ENCODE measurements at places on chromosomes 7 and 10.
A peak's percentile ranks its signal among the peaks of the same experiment; 100 is the strongest.

GRCh38 chr7:89926701-89927100, 227.6 kb upstream of the STEAP1 start:
- DNase-seq = no peak

DNA sequence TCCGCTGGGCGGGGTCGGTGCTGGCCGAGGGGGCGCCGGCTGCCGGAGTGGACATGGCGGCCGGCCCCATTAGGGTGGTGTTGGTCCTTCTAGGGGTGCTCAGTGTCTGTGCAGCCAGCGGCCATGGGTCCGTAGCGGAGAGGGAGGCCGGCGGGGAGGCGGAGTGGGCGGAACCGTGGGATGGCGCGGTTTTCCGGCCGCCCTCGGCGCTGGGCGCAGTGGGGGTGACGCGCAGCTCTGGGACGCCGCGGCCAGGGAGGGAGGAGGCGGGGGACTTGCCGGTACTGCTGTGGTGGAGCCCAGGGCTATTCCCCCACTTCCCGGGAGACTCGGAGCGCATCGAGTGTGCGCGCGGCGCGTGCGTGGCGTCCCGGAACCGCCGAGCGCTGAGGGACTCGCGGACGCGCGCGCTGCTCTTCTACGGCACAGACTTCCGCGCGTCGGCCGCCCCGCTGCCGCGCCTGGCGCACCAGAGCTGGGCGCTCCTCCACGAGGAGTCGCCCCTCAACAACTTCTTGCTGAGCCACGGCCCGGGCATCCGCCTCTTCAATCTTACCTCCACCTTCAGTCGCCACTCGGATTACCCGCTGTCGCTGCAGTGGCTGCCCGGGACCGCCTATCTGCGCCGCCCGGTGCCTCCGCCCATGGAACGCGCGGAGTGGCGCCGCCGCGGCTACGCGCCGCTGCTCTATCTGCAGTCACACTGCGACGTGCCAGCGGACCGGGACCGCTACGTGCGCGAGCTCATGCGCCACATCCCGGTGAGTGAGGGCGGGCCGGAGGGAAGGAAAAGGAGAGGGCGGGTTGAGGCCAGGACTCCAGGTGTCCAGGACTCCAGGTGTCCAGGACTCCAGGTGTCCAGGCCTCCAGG, 9.3 kb upstream of the CHCHD1 start:
- DNase-seq = peak; percentile 77

DNA sequence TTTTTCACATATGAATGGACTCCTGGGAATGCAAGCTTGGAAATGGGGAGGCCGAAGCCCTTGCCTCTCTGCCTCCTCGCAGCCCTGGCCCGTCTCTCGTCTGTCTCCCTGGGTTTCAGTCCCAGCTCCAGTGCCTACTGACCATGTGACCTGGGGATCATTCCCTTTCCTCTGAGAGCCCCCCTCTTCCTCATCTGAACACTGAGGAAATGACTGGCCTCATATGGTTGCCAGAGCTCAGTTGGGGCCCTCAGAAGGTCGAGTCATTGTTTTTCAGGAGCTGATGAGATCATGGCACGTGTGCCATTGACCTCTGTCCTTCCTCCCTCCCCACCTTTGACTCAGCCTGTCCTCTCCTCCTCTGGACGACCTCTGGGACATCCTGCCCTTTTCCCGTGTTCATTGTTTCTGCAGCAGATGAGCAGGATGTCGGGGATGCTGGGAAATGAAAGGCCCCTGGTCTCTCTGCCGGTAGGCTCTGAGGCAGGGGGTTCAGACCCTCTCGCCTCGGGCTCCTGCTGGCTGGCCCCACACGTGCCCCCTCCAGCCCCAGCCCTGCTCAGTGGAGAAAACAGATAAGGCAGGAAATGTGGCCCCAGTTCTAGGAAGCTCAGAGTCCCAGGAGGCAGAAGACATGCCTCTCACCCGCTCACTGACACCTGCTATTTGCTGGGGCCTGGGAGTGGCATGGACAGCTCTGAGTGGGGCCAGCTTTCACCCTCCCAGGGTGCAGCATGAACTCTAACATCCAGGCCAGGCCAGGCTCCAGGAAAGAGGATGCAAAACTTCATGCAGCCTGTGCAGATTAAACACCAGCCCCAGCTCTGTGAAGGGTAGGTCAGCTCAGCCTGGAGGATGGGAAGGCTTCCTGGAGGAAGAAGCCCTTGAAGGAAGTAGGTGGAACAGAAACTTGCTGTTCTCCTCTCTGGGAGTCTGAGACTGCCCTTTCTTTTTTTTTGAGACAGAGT, 8.3 kb upstream of the PPP1R35 start:
- DNase-seq = peak; percentile 70

DNA sequence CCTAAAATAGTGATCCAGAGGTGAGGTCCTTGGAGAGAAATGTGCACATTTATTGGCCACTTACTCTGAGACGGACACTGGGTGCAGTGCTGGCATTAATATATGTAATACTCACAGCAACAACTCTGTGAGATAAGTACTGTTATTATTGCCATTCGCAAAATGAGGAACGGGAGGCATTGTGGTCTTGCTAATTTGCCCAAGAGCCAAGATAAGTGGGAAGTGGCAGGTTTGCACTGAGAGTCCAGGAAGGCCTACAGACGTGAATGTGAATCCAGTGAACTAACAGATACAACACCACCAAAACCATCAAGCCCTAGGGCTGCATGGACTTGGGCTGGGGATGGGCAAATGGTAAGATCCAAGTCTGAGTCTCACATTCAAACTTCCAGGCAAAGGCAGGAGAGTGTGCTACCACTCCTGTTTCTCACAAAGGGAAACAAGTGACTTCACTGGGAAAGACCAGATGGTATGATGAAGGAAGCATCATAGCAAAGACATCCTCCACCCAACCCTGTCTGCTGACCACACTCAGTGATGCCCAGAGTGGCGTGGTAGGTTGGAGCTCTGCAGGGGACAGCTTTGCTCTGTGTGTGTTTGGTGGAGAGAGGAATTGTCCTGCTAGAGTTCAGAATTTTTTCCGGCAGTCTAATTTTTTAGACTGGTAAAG, 19.2 kb downstream of the TMEM273 start:
- peak; percentile 77 for DNase-seq

GRCh38 chr10:131212763-131213325, 98.7 kb downstream of the TCERG1L start:
- DNase-seq = no peak

- DNase-seq = no peak
Measured at GRCh38 chr7:23335621-23336020, 36.5 kb downstream of the MALSU1 start.

- no peak for DNase-seq
Measured at GRCh38 chr7:137443616-137444015, 100.1 kb upstream of the PTN start.

DNA sequence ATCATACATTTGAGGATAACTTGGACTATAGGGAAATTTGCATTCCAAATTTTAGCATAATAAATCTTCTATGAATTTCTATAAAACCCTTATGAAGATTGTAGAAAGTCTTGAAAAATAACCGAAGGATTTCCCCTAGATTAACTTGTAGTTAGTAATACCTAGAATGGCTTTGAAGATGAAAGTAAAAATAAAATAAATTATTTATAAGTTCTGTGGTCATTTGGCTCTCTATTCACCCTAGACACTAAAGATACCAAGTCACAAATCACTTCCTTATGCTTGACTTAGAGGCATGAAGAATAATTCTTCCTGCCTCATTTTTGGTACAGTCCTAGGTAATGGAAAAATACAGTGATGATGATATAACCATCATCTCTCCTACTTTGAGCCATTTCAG, 79.3 kb downstream of the CSTF2T start:
- DNase-seq = no peak

GRCh38 chr7:128770233-128770632, 5.4 kb downstream of the OPN1SW start:
- DNase-seq = no peak

DNA sequence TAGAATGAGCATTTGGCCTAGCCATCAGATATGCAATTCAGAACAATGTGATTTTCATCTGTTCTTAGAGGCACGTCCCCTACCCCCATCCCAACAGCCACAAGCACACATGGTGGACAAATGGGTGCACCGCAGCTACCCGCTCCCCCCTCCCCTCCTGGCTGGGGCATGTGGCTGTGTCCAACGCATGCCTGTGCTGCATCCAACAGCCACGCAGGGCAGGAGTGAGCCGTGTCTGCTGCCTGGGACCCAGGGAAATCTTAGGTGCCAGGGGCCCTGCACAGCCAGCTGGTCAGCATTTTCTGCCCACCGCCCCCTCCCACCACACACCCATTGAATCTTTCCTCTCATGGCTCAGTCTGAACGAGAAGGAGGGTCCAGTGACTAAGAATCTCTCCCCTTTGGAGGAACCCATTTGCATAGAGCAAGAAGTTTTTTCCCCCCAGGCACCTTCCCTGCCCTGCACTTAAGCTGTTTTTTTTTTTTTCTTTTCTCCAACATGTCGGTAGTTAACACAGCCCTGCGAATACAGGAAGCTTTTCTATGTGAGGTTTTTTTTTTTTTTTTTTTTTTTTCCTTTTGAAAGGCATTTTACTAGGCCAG, 138.9 kb downstream of the WDR11 start:
- no peak for DNase-seq

GRCh38 chr10:127399668-127400067, 149.4 kb upstream of the NPS start:
- DNase-seq = peak; percentile 65

GRCh38 chr10:59240582-59241183, 64.2 kb downstream of the PHYHIPL start:
- peak; percentile 9 for DNase-seq

DNA sequence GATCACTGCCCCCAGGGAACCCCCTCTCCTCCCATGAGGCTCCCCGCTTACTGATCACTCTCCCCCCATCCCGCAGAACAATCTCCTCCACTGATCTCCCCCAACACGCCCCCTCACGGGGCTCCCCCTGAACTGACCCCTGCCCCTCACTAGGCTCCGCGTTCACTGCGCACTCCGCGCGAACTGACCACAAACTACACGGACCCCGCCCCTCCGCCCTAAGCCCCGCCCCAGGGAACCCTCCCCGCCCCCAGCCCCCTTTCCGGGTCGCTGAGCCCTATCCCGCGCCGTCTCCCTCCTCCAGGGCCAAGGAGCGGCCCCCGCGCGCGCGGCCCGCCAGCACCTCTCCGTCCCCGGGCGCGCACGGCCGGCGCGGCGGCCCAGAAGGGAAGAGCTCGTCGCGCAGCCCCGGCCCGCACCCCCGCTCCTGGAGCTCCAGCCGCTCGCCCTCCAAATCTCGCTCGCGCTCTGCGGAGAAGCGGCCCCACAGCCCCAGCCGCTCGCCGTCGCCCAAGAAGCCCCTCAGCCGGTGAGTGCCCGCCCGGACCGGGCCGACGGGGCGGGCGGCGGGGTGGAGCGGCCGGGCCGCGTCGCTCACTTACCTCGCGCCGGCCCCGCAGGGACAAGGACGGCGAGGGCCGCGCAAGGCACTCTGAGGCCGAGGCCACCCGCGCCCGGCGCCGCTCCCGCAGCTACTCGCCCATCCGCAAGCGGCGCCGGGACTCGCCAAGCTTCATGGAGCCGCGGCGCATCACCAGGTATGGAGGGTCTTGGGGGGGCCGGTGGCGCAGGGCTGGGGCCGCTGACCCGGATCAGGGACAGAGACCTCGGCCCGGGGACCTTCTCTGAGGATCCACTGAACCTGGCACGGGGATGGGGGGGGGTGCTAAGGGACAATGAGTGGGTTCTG, 19.9 kb upstream of the HSPB1 start:
- no peak for DNase-seq

DNA sequence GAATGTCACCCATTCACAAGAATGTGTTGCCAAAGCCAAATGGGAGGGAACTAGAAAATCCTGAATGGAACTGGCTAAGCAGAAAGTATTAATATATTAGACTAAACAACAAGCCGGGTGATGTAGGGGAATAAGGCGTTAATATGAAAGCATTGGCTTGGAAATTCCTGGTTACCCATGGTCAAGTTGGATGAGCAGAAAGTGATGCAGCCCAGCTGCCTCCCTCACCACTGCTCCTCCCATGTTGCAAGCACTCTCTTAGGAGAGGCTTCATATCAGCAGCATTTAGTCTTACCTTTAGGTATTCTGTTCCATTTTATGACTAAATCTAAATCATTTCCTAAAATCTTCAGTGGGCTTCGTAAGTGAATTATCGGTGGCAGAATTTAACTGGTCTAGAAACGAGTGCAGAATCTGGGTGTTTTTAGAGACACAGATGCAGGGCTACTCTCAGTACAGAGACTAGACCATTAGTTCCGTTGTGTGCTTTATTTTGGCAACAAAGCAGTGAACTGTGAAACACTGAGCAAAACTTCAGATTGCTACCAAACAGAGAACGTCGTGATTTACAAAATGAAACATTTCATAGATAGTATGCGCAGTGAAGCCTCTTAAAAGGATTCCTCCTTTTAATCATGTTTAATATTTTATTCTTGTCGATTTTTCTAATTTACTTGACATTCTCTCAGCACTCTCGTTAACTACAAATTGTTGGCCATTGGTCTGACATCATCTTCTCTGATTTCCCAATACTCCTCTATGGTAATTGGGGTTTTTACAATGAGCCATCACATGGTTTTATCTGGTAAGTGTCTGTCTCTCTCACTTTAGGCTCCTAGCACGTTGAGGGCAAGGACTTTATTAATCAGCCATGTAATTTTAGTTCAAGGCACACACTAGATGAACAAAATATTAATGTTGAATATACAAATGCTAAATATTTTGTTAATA, 22.0 kb upstream of the HGF start:
- DNase-seq = no peak

GRCh38 chr7:157737151-157738065, 400.6 kb downstream of the DNAJB6 start:
- DNase-seq = no peak

DNA sequence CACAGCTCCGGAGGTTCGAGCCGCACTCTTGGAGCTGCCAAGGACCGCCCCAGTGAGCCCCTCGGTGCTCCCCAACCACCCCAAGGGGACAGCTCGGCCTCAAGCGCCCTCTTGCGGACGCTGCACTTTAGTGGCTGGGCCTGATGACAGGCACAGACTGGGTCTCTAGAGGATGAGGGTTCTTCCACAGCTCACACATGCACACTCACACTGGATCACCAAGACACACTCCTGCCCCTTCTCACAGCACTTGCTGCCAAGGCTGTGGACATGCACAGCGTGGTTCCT, 2.1 kb downstream of the RET start:
- DNase-seq = peak; percentile 17

DNA sequence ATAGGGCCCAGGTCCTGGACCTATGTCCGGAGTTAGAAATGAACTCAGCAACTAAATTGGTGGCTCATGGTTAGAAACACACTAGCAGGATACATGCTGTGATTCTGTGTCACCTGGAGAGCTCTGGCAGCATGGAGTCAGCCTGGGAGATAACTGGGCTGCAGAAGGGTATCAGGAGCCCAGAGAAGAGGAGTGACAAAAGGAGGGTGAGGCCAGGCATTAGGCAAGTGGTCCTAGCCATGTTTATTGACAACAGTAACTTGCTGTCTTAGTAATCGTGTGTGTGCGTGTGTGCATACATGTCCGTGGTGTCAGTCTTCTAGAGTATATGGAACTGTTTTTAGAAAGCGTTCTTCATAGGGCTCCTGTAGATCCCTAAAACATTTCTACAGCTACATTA, 157.5 kb upstream of the PHYHIPL start:
- no peak for DNase-seq

Data from MV-4-11 (cell line).